ENCODE measurements at places on chromosomes 3 and 15. TPM values are rescaled to one million over a fixed set of nuclear protein-coding genes. Genes with fewer than 3 reads are reported as not detected.

SLC28A2 gene
- 0.10 TPM for total RNA-seq

SLCO3A1 gene
- 10.7 TPM for total RNA-seq

GRCh38 chr3:113279686-113280085 is 68.3 kb downstream of the BOC start:
- DNase-seq: no peak

DNA sequence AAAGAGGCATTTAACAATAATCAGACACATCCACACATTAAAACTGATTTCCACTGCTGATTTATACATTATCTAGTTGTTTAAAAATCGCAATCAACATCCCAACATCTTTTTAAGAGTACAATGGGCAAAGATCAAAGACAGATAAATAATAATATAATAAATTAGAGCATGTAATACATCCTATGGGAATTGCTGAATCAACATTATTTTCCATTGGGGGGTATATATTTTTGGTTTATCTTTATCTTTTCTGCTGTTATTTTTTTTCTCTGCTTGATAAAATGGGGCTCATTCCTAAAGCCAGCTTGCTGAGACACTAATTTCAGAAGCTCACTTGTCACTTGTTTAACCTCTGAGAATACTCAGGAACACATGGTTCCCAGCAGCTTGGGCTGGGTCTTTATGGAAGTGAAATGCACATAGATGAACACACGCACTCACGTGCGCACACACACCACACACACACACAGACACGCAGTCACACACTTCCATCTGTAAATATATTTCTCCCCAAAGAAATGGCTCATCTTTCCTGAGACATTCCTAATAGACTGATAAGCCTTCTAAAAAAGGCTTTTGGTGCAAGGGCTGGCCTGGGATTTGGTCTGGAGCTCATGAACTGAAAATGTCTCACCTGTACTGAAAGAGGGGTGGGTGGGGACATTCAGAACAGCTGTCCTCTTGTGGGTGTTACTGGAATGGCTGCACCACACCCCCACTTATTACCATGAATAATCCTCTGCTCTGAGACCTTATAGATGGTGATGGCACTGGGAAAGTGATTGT is 3.5 kb upstream of the PPIB start:
- DNase-seq: peak; percentile 25

DNA sequence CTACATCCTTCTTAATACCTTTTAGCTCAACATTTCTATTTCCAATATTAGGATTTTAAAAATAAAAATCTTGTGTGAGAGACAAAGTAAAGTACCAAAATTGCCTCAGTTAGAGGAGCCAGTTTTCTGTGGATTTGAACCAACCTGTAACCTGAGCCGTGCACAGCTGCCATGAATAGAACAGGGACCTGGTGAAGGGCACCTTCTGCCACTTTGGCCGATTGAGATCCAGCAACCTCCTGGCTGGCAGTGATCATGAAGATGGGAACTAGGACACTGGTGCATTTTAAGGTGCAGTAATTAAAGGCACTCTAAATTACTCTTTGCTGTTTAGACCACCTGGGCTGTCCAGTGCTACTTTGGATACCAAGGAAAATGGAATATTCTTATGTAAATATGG is 34.3 kb upstream of the TRAK1 start:
- no peak for DNase-seq

- no peak for DNase-seq
Measured at GRCh38 chr3:112134335-112135124, 1.5 kb upstream of the GCSAM start.

DNA sequence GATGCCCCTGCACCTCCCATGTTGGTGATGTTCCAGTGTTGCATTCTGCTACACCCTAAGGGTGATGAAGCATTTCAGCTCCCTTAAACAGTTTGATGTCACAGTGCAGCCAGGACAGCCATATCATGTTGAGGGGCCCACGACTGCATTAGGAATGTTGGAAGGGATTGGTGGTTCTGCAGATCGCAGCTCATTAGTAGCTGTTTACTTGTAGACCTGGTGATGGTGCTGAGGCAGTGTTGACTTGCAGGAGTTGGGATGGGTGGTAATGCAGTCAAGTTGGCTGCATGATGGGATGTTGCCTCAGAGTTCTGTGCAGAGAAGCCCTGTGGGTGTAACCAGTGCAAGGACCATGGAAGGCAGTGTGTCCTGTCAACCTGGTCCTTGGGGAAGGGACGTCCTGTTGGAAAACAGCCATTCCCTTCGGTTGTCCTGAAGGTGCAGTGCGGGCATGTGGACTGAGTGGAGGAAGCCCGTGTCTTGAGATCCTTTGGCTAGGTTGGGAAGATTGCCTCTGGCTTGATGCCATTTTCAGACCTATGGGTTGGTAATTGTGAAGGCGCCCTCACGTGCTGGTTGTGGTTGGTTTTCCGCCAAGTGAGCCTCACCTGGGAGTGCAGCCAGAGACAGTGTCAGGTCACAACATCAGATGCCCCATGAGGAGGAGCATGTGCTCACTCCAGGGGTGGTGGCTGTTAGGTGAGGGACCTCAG is 100.7 kb downstream of the SNRPN start:
- DNase-seq: no peak

GRCh38 chr15:49082960-49083359 is 36.7 kb upstream of the SECISBP2L start:
- DNase-seq: no peak

GRCh38 chr15:60656041-60656440 is 177.1 kb upstream of the ICE2 start:
- DNase-seq: no peak

All from tongue (tissue), 3 donors.